ENCODE measurements at places on chromosomes 6 and 20.

GRCh38 chr20:64100946-64101688 is 6.2 kb downstream of the NPBWR2 start:
- no peak for DNase-seq

DNA sequence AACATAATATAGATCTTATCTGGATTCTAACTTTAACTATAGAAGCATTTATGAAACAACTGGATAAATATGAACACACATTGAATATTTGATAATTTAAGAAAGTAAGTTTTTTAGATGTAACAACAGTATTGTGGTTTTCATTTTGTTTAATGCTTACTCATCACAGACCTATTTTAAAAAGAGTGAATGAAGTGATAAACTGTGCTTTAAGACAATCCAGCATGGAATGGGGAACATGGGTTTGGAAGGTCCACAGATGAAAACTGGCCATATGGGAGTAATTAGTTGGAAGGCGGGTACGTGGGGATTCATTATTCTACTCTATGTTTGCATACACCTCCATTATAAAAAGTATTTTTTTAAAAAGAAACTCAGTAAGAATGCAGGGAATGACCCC is 21.2 kb downstream of the EPB41L2 start:
- no peak for DNase-seq

GRCh38 chr20:50472693-50473664 is 37.2 kb upstream of the PTPN1 start:
- no peak for DNase-seq

GRCh38 chr20:48708116-48708515 is 119.7 kb downstream of the PREX1 start:
- no peak for DNase-seq

DNA sequence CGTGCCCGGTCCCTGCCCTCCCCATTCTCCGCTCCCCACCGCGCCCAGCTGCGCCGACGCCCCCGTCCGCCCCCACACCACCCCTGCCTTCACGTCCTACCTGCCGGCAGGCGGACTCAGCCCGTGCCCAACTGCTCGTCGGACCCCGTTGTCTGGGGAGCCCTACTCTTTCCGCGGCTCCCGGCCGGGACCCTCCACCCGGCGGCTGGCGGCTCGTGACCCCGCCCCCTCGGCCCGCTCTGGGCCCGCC is at the start of gene SERAC1:
Gene SERAC1, minus strand, starts transcription at position 223 of the 250 bp plus-strand sequence. CDS start 9,899 bp downstream, outside the sequence.
- no peak for DNase-seq

DNA sequence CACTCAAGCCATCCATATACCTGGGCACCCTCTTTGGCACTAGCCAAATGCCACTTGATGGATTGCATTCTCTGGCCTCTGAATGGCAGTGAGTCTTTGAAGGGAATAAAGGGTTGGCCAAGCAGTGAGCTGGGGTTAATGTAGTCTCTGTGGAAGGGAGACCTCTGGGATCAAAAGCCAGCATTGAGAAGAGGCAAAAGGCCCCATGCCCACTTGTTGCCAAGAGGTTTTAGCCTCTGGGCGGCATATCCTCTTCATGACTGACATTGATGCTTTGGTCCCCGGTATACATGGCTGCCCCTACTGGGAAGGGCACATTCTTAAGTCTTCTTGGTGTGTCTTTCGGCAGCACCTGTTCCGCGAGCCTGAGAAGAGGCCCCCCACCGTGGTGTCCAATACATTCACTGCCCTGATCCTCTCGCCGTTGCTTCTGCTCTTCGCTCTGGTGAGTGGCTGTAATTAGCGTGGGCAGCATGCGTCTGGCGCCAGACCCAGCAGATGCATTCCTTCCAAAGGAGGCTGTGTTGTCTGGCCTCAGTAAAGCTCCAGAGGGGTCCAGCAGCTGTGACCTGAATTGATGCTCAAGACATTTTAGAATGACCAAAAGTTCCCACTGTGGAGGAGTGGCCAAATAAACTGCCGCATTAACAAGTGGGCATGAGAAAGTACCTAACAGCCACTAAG is 29.5 kb downstream of the GHRH start:
- DNase-seq = no peak

- no peak for DNase-seq
These were observed 56.8 kb upstream of the FABP7 start for GRCh38 chr6:122722746-122723145.

DNA sequence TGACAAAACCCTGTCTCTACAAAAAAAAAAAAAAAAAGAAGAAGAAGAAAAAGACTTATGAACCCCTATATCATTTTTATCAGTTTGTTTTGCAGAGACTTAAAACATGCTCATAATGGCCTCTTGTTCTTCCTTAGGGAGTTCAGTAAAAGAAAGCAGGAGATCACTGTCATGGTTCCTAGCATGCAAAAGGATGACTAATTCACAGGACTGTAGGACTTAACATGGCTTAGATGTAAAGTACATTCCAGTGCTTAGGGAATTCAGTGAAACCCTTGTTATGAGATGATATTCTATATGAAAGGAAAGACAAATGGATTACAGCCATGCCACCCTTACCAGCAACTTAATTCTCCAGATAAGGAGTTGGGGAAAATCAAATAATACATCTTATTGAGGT is 29.5 kb downstream of the EEF1A1 start:
- no peak for DNase-seq

GRCh38 chr6:151038616-151039015 is 173.1 kb downstream of the MTHFD1L start:
- DNase-seq = no peak

GRCh38 chr20:32205843-32206759 is 1.4 kb downstream of the PLAGL2 start:
- no peak for DNase-seq

DNA sequence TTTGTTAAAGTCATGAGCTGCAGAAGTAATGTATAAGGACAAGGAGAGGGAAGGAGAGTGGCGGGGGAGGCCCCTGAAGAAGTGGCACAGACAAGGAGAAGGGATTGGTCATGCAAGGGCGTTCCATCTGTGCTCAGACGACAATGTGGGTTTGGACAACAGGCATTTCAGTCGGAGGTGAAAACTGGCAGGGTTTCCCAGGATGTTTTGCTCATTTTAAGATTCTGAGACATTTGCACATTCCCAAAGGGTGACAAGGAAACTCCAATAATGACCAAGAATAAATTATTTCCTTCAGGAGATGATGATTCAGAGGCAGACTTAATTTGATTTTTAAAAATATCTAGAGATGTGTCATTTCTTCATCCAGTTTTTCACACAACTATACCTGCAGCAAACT is 181.8 kb downstream of the HIVEP2 start:
- no peak for DNase-seq

DNA sequence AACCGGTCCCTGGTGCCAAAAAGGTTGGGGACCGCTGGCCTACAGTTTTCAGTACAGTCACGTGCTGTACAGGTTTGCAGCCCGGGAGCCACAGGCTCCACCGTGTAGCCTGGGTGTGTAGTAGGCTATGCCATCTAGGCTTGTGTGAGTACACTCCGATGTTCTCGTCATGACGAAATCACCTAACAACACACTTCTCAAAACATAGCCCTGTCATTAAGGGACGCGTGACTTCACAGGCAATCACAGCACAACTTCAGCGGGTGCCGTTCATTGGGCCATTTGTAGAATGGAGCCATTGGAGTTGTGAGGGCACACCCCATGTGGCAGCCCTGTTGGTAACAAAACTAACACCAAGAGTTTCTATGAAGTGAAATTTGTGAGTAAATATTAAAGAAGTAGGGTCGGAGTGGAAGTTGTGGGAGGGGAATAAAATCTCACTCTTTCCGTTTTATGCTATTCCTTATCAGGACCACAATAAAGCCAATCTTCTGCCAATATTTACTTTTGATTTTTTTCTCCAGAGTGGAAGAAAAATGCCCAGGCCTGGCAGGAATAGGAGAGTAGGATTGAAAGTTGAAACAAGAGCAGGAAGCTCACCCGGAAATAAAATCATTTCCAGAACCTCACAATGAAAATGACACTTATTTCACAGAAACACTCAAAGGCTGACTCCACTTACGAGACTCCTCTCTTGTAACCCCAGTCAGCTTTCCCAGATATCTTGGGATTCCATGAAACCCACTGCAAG is 63.7 kb upstream of the PTPN1 start:
- DNase-seq = no peak

DNA sequence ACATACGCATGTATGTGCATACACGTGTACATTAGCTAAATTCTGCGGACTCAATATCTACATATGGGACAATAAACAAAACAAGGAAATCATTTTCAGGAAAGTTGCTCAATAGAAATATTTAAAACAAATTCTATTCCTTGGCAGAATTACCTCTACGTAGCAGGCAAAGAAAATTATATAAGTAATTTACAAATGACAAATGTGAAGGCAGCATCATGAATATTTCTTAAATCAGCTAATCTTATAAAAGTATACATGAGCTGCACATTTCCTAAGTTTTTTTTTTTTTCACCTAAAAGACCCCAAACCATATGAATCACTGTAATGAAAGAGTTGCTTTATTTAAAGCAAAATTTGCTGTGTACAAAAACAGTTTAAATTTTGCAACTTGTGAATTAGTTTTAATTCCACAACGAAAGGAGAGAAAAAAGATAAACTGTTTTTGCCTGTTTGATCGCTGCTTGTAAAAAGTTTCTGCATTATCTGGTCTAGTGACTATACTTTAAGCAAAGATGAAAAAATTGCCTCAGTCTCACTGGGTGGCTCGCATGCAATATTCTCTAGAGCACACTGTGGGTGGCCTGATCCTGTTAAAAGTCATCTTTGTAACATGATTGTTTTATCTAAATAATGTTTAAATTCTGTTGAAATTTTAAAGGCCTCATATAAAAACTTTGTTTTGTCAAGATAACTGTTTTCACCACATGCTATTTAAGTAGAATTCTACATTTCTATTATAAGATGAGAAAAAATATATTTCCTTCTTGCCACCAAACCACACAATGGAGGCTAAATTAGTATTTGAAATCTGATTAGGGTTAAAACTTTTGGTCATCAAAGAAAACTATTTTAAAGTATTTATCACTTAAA is 57.1 kb downstream of the HUS1B start:
- no peak for DNase-seq

DNA sequence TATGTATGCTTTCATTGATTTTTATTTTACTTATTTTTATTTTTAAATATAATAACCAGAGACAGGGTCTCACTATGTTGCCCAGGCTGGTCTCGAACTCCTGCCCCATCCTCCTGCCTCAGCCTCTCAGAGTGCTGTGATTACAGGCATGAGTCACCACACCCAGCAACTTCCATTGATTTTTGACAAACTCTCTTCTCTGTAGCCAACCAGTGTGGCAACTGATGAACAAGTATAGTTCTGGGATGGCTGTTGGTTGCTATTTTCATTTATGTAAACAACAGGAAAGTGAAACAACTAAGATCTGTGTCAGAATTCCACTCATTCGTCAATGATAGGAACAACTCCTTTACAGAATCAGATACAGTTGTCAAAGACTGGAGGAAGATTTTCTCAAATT is 356.7 kb upstream of the JARID2 start:
- no peak for DNase-seq

- DNase-seq = no peak
These were observed 3.6 kb upstream of the CCN2 start for GRCh38 chr6:131954775-131955107.

- DNase-seq = no peak
These were observed 151.3 kb downstream of the COL9A1 start for GRCh38 chr6:70151616-70152015.

DNA sequence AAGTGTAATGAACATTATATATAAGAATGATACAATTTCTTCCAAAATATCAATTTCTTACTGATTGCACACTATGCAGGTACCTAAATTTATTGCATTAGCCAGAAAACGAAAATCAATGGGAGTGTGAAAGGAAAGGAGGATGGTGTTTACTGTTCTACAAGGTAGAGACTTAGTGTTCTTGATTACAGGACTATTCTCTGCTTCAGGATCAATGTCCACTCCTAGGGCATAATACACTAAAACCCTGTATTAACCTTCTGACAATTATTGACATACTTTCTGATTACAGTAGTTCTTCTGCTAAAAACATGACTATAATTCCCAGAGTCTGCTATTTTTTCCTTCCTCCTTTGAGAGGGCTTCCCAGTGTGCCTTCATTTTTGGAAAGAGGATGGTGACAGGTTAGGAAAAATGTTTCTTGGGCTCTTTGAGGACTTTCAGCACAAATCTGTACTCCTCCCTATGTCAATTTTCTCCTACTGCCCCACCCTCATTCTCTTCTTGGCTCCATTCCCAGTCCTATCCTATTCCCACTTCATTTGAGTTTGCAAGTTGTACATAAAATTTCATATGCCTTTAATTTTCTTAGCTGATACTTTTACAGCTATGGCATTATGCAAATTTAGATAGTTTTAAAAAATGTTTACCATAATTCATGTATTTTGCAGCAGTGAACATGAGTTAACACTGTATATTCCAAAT is 278.9 kb downstream of the CENPW start:
- DNase-seq = no peak

- no peak for DNase-seq
These were observed 392.5 kb downstream of the CDH4 start for GRCh38 chr20:61644378-61645076.

DNA sequence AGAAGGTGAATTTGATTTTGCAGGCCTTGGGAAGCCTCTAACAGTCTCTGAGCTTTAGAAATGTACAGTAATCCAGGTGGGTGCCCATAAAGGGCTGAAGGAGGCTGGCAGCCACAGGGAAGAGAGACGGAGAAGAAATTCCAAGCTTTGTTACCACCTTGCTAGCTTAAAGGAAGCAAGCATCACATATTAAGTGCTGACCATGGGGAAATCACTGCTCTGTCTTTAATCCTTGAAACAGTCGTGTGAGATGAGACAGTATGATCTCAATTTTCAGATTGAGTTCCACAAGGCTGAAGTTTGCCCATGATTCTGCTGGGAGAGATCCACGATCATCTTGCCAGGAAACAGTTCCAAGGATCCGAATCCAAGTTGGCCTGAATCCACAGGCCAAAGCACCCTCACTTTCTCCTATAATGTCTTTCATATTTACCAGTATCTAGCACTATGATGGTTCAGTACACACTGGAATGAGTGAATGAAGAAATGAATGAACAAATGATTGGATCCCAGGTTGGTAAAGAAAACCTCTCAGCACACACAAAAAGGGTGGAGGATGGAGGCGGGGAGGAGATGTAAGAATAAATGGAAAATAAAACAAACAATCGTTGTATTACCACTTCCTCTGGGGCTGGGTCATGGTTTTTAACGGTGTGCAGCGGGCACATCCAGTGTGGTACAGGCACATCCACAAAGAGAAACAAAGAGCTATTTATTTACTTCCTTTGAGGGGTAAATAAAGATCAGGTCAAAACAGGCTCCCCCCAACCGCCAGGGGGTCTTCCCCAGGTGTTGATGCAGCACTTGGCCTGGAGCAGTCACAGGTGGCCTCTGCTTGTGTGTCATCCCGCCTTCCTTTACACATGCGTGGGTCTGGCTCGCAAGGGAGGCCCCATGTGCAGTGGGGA is 28.2 kb upstream of the TAF8 start:
- no peak for DNase-seq

DNA sequence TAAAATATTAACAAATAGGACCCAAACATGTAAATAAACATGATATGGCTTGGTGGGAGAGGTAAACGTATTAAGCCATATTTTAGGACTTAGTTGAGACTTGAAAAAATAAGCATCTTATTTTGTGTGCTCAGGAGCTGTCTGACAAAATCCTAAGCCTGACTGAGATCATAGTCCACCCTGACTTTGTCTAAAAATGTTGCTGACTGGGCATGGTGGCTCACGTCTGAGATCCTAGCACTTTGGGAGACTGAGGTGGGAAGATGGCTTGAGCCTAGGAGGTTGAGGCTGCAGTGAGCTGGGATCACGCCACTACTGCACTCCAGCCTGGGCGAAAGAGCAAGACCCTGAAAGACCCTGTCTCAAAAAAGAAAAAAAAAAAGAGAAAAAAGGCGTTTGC is 52.1 kb downstream of the AIG1 start:
- DNase-seq = no peak

Measured in stimulated activated CD4-positive, alpha-beta T cell treated with anti-CD3 and anti-CD28 coated beads, Interleukin-15, amount 100 ng/mL, for 1 hour (primary cell).